Brain (organoid and tissue), 16 donors: ENCODE measurements at places on chromosomes 12 and 14. TPM values are rescaled to one million over a fixed set of nuclear protein-coding genes. Genes with fewer than 3 reads are reported as not detected.

GRCh38 chr12:38544330-38545066 lies 227.9 kb downstream of the ALG10B start:
- peak; percentile 25 for DNase-seq

GRCh38 chr12:34346372-34347034 lies 324.2 kb downstream of the ALG10 start:
- DNase-seq: no peak

GRCh38 chr14:69667938-69668335 lies 56.5 kb downstream of the SUSD6 start:
- no peak for DNase-seq

GRCh38 chr14:32013083-32013482 lies 64.0 kb upstream of the ARHGAP5 start:
- no peak for DNase-seq

The PPFIBP1 gene
- polyA plus RNA-seq: 7.9 TPM

DNA sequence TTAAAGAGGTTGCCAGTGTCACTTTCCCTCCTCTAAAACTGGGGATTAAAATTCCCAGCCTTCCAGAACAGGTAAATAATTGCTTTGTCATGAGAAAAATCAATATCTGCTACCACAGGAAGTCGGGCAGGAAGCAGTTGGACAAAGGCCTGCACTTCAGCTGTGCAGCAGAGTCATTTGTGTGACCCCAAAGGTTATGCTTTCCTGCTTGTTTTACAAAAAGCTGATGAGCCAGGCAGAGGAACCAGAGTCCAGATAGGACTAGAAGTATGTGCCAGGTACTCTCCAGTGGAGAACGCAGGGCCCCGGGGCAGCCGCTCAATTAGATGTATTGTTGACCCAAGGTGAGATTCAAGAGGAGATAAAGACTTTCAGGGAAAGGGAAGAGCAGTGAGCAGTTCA lies 117.1 kb upstream of the FRMD6 start:
- DNase-seq: no peak

- no peak for DNase-seq
Observed at GRCh38 chr12:2169489-2169888, 116.7 kb downstream of the CACNA1C start.

DNA sequence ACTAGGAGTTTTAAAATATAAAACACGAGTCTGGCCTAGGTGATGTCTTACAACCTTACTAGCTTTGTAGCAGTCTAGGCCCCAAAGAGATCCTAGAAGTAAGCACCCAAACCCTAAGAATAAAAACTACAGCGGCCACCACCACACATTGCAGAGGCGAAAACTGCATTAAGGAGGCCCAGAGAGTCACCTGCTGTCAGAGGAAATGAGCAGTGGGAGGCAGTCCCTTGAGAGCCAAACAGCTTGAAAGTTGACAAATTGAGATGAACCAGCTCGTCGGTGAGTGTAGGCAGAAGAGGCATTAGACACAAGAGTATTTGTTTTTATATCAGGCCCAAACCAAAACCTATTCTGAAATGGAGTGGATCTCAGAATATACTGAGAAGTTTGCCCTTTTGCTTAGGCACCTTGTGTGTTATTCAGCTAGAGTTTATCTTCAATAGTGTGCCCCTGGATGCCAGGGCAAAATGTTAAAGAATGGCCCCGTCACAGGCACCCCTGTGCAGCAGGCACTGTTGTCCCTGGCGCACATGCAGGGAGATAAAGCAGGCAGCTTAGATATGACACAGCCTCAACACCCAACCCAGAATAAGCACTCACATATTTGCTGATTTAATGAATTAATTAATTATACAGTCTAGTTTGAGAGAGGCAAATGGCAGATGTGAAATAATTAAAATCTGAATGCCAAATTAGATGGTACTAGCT lies 56.7 kb downstream of the TTC7B start:
- no peak for DNase-seq

DNA sequence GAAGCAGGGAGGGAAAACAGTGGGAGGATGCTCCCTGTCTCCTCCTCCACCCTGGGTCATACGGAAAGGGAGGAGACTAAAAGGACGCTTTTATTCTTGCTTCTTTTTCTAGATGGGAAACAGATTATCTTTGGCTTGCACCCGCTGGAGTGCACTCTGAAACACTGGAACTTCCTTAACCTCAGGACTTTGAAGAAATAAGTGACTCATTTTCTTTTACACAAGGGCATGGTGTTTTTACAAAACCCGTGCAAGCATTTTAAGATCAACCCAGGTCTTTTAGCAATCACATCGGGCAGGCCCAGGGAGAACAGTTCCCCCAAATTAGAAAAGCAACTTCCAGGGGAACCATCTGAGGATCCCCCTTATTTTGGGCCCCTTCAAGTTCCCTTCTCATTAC lies 80.9 kb upstream of the TSPAN11 start:
- no peak for DNase-seq

DNA sequence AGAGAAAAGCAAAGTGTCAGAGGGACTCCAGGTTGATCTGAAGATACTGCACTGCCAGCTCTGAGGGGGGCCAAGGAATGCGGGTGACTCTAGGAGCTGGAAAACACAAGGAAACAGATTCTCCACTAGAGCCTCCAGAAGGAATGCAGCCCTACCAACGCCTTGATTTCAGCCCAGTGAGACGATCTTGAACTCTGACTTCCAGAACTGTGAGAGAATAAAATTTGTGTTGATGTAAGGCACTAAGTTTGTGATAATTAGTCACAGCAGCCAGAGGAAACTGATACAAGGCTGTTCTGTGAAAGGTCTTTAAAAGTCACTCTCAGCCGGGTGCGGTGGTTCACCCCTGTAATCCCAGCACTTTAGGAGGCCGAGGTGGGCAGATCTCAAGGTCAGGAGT lies 34.2 kb downstream of the CKAP4 start:
- DNase-seq: no peak

The ACOT4 gene
- polyA plus RNA-seq: 2.4 TPM

The EIF2S3B gene
- not detected for polyA plus RNA-seq

DNA sequence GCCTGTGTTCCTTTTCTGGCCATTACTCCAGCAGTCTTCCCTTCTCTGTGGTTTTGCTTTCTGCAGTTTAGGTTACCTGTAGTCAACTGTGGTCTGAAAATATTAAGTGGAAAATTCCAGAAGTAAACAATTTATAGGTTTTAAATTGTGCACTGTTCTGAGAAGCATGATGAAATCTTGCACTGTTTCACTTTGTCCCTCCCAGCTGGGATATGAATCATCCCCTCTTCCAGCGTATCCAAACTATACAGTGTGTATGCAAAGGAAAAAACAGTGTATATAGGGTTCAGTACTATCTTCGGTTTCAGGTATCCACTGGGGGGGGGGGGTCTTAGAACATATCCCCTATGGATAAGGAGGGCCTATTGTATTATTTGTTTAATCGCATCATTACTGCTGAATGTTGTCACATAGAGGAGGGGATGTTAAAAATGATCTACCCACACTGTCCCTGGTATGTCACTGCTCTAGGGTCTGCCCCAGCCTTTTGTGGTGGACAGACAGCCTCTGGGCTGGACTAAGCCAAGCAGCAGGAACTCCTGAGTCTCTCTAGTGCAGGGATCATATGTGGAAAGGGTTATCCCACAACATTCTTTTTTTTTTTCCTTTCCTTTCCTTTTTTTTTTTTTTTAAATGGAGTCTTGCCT lies 109.1 kb upstream of the MAX start:
- DNase-seq: no peak

DNA sequence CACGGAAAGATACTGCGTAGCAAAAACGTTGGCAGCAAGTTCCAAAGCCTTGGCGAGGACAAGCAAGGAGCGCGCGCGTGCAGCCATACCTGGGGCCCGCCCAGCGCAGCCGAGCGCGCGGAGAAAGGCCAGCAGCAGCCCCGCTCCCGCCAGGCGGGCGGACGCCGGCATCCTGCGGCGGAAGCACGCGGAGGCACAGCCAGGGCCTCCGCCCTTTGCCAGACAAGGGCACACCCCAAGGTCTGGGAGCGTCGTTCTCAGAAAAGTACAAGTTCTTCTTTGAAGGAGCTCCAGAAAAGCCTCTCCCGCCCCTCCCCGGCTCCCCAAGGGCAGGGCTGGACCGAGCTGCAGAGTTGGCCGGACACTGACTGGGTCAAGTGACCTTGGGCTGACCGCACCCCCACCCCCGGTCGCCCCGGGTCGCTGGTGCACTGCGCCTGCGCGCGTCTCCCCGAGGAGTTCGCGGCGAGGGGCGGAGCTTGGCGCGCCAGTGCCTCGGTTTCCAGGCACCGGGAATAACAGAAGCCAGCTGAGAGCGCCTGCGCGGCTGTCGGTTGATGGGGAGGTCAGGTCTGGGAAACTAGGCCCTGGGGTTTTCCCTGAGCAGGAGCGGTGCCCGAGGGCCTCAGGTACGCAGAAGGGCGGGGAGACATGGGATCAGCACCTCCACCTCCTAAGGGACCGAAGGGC lies at the start of gene ZC2HC1C:
Gene ZC2HC1C (plus strand): TSS at position 521 of the 690 bp plus-strand sequence. CDS start 933 bp downstream, outside the sequence.
- peak; percentile 94 for DNase-seq

The MLH3 gene
- polyA plus RNA-seq: 5.9 TPM

The FGF23 gene
- not detected for polyA plus RNA-seq

DNA sequence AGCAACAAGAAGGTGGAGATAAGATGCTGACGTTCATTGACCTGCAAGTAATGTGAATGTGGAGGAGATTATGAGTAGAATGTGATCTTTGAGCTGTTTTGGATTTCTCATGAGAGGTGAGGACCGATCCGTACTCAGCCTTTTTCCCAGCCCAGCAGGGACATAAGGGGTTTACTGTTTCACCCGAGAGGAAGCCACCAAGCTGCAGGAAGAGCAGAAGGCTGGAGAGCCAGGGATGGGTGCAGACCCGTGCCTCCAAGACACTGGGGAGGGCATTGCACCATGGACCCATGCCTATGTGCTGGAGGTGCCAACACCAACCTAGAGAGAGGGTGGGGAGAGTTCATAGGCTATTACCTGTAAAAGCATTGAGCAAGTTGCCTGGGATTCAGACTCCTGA lies 206.0 kb upstream of the DIO3 start:
- no peak for DNase-seq

The TPPP2 gene
- polyA plus RNA-seq: not detected

- peak; percentile 84 for DNase-seq
Observed at GRCh38 chr14:100662879-100663760, 63.6 kb upstream of the DLK1 start.

DNA sequence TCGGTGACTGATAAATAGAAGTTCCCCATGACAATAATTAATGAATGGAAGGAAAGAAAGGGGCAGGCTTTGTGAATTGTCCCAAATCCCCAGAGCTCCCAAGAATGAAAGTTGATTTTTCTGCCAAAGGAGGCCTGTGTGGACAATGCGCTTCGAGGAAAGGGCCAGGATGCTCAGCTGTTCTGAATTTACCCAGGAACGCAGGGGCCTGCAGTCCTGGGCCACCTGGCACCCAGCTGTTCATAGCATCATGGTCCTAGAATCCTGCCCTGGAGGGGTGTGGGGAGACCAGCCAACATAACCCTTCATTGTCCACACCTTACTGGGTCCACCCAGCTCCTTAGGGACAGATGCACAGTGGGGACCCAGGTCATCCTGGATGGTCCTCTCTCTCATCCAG lies 587.5 kb downstream of the BCL11B start:
- no peak for DNase-seq

The BEST3 gene
- 5.9 TPM for polyA plus RNA-seq

The KRT73 gene
- polyA plus RNA-seq: not detected

The CLEC4C gene
- not detected for polyA plus RNA-seq

GRCh38 chr12:4307593-4308333 lies 13.2 kb upstream of the TIGAR start:
- DNase-seq: peak; percentile 94

- no peak for DNase-seq
Observed at GRCh38 chr12:127422935-127423566, 843.9 kb upstream of the TMEM132C start.
